H1 (cell line): ENCODE measurements at places on chromosomes 16 and 17.

DNA sequence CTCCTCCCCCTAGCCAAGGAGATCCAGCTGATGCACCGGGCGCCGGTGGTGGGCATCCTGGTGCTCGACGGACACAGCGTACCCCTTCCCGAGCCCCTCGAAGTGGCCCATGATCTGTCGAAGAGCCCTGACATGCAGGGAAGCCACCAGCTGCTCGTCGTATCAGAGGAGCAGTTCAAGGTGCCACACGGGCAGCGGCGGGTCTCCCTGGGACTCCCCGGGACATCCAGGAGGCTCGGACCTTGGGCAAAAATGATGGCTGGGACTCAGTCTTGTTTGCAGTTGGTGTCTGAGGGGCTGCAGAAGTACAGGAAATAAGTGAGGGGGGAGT is 15.8 kb upstream of the MYO15B start:
- DNase-seq = no peak

DNA sequence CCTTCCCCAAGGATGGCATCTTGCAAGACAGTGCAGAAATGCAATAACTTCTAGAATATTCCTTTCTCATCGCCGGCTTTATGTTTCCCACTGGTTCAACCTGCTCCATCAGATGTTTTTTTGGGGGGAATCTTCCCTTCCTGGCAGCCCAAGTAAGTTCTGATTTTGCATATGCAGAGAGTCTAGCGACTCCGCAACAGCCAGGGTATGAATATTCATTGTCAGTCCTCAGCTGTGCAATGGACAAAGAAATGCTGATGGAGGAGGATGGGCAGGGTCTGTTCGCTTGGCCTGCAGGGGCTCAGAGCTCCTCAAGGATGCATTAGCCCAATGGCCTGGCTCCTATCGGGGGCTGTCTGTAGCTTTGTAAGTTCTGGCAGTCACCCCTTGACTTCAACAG is 358.8 kb upstream of the CCL2 start:
- no peak for DNase-seq

DNA sequence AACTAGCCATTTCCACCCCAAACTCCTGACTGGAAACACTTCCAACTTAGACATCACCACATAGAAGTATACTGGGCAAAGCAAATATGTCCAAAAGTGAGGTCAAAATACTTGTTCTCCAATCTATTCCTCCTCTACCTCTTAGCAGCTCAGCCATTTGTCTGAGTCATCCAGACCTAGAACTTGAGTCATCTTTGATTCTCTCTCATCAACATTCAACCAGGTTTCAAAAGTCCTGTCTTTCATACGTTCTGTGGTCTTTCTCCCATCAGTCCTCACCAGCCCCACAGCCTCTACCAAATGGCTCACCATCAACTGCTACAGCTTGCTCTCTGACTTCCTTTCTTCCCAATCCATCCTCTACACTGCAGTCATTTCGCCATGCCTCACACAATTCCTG is 6.8 kb downstream of the ANKFY1 start:
- DNase-seq = no peak

DNA sequence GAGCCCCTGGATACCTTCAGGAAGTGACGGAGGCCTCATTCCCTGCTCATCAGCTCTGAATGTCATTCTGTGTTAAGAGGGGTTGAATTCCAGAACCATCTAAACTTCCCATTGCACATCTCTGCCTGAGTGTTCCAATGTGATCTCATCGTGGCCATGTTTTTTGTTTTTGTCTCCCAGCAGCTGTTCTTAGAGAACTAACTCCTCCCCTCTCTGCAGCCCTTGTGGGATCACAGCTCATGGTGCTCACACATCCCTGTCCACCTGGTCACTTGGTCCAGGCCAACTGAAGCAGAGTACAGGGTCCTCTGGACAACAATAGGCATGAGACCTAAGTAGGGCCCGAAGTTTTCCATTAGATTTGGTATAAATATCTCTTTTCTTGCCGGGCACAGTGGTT is 6.0 kb upstream of the SYT17 start:
- DNase-seq = no peak

- no peak for DNase-seq
Measured at GRCh38 chr16:1153480-1154160, 714 bp downstream of the CACNA1H start.

DNA sequence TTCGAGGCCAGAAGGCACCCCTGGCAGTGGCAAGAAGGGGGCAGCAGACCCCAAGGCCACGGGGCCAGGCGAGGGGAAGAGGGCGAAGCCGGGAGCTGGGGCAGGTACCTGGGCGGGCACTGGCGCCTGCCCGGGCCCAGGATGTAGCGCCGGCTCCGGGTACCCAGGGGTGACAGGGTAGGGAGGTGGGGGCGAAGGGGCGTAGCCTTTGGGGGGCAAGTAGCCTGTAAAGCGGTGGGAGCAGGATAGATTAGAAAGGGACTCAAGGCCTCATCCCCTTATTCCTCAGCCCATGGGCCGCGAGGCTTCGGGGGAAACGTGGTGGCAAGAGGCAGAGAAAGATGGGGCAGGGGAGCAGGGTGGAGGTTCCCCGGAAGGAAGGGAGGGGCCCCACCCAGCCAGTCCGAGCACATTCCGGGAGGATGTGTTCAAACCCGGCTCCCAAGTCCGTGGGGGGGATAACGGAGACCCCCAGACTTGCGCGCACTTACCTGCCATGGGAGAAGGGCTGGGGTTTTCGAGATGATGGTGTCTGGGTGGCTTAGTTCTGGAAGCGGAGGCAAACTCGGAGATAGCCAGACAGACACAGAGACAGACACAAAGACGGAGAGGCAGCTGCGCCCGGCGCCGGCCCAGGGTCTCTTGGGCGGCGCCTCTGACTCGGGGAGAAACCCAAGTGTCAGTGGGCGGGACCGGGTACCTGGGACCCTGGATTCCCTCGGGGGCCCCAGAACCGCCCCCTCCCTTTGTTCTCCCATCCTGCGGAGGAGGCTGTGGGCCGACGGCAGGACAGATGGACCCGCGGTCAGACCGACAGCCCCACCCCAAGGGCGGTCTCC is 493 bp downstream of the PLSCR3 start:
- DNase-seq = peak; percentile 78

DNA sequence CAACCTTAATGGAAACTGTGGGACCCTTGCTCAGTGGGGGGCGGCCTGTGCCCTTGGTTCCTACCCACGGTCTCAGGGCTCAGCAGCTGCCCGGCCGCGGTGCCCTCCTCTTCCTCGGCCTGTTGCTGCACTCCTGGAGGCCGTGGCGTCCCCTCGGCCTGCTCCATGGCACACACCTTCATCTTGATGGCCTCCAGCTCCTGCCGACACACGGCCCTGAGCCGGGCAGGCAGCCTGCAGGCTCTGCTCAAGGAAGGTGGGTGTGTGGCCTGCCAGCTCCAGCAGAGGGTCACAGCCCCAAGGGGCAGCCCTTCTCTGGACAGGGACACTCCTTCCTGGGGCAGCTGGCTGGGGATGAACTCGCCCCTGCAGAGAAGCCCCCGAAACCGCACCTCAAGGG is 718 bp downstream of the PABPN1L start:
- DNase-seq = no peak

DNA sequence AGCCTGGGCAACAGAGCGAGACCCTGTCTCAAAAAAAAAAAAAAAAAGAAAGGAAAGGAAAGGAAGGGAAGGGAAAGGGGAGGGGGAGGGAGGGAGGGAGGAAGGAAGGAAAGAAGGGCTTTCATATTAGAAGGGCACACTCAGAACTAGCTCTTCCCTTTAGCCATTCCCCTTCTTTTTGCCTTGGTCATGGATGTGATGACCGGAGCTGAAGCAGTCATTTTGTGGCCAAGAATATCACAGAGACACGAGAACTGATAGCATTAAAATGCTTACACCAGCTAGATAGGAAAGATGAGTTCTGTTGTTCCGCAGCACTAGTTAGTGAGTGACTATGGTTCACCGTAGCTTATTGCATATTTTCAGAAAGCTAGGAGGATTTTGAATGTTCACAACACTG is 32.8 kb upstream of the TNRC6A start:
- DNase-seq = no peak

GRCh38 chr17:43701318-43701743 is 39.6 kb upstream of the MEOX1 start:
- no peak for DNase-seq

- DNase-seq = no peak
Measured at GRCh38 chr16:6558661-6559060, 774.0 kb upstream of the RBFOX1 start.
